ENCODE measurements at places on chromosomes 5 and 9.

GRCh38 chr5:45893309-45893708, 197.1 kb upstream of the HCN1 start:
- DNase-seq: no peak

GRCh38 chr5:56080375-56081052, 85.8 kb upstream of the IL6ST start:
- no peak for DNase-seq

DNA sequence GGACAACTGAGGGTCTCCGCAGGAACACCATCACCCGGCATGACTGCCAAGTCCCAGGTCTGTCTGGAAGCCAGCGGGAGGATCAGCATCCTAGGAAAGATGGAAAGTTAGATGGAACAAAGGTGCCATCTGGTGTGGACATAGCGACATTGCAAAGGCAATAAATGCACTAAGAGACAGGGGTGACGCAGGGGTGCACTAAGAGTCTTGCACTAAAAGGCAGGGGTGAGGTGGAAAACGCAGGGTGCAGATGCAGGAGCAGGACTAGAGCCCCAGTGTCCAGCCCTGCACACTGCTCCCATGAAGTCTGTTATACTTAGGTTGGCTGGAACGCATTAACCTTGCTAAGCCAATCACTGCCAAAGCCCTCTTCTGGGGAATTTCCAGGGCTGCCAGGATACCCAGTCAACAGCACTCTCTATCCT, 15.5 kb downstream of the ATOX1 start:
- no peak for DNase-seq

- no peak for DNase-seq
Measured at GRCh38 chr9:130451509-130452388, 7.0 kb downstream of the ASS1 start.

GRCh38 chr9:37566716-37567115, 9.5 kb downstream of the FBXO10 start:
- no peak for DNase-seq

DNA sequence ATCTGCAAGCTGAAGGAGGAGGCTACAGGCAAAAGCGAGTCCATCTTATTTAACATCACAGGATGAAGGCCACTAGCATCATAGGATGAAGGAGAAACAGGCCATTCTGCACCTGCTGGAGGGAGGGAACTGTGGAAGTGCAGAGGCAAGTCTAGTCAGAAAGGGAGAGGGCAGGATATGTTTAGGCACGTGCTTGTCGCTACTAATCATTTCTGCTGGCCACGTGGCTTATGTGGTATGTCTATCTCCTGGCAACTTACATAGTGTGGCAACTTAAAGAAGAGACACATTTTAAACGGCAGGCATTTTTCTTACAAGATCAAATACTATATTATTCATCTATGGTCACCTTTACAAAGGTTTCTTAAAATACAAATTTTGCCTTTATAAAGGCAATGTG, 74.0 kb downstream of the GNAQ start:
- no peak for DNase-seq

DNA sequence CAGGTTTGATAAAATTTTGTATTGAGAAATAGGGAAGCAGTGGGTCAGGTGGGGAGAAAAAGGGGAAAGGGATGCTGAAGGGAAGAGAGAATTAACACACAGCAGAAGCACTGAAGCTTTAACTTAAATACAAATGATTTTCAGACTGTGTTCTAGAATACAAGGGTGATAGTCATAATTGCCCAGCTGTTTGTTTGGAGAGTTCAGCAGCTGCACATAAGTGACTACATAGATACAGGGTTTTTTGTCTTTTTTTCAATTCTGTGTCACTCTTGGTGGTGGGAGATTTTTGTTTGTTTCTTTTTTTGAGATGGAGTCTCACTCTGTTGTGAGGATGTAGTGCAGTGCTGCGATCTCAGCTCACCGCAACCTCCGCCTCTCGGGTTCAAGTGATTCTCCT, 590.4 kb upstream of the SEMA6A start:
- DNase-seq: no peak

- no peak for DNase-seq
Measured at GRCh38 chr9:137428841-137429545, 5.8 kb downstream of the NOXA1 start.

GRCh38 chr9:130479587-130479986, 34.8 kb downstream of the ASS1 start:
- no peak for DNase-seq

GRCh38 chr5:57695179-57695578, 212.6 kb upstream of the ACTBL2 start:
- DNase-seq: no peak

GRCh38 chr9:21528123-21528808, 46.2 kb upstream of the IFNE start:
- no peak for DNase-seq

DNA sequence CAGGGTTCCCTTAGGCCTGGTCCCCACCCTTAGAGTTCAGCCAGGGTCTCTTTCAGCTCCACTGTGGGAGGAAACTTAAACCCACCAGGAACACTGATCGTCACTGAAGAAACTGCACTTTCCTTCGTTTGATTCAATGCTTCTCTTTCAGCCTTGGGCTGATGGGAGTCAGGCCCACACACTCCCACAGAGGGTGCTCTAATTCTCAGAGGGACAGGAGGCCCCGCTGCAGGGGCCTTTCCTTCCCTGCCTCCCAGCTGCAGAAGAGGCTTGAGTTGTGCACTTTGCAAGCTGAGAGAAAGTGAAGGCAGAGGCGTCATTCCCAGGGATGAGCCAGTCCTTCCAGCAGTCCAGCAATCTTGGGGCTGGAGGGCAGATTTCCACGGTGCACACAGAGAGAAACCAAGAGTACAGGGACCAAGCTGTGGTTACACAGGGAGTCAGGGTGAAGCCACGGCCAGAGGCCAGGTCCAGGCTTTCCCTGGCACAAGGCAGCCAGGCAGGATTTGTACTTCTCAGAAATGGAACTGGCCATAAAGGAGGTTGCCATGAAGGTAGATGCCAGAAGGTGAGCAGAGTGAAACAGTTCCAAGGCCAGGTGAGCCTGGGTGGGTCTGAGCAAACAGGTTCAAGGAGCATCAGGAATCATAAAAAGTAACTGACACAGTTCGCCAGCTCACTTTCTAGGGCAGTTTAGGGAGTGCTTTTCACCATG, 10.4 kb upstream of the GLIPR2 start:
- no peak for DNase-seq

- no peak for DNase-seq
Measured at GRCh38 chr5:14295610-14296009, 152.5 kb downstream of the TRIO start.

GRCh38 chr5:14097998-14098471, 45.1 kb upstream of the TRIO start:
- no peak for DNase-seq

GRCh38 chr9:83503866-83504265, 34.3 kb downstream of the FRMD3 start:
- DNase-seq: no peak

DNA sequence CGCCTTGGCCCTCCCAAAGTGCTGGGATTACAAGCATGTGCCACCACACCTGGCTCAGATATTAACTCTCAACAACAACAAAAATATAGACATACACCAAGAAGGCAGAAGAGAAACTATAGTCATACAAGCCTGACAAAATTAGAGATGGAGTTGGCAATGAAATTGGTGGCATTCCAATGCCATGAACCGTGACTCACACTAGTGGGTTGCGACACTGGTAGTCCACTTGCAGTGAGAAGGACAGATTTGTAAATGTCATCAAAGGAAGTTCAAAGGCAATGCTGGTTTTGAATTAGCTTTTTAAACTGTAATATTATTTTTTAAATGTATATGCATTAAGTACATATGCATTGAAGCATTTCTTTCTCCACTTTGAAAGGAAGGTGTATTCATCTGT, 8.5 kb upstream of the DNAJC25 start:
- no peak for DNase-seq

- DNase-seq: no peak
Measured at GRCh38 chr5:16229357-16229940, 49.9 kb upstream of the MARCHF11 start.

DNA sequence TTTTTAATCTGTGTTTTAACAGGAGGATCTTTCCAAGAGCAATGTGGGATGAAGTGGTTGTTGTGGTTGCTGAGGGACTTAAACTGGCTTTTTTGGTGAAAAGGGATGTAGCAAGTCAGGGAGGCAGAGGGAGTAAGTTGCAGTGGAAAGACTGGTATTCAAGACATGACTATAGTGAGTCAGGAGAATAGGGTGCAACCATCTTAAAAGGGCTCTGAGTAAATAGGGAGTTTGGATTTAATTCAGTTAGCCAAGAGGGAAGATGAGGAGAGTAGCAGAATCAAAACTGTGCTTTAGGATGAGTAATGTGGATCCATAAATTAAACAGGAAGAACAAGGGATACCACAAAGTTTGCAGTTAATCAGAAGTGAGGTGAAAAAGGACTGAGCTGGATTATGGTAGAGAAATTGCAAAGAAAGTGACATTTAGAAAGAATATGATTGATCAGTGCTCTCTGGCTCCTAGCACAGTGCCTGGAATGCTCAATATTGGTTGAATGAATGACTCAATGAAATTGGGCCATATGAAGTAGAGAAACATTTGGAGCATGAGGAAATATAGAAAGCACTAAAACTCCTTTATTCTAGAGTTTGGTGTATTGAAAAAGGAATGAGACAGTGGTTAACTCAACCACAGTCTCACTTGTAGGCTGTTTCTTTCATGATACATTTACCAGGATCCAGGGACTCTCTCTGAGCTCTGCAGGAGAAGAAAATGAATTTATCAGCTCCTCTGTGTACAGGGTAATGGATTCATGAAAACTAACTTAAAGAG, 5.1 kb downstream of the POLR3G start:
- no peak for DNase-seq

- DNase-seq: no peak
Measured at GRCh38 chr5:163943546-163943945, 438.1 kb downstream of the MAT2B start.

DNA sequence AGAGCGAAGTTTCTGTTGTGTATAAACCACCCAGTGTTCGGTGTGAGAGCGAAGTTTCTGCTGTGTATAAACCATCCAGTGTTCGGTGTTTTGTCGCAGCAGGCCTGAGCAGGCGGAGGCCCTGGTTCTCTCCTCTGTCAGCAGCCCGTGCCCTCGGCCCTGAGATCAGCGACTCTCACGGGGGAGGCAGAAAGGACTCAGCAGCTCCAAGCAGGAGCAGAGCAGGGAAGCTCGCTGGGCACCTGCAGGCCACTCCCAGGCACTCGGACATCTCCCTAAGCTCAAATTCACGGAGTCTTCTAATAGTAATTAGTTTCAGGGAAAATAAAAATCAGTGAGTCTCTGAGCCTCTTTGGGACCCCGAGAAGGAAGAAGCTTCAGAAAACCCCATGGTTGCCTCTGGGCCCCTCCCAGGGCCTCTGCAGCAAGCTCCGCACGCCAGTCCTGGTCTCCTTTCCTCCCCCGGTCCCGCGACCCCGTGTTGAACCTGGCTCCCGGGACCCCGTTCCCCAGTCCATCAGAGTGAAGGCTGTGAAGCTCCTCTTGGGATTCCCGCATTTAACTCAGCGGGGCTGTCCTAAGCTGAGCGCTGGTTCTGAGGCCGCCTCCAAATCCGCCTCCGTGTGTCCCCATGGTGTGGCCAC, 81.9 kb upstream of the ADAMTS2 start:
- no peak for DNase-seq

DNA sequence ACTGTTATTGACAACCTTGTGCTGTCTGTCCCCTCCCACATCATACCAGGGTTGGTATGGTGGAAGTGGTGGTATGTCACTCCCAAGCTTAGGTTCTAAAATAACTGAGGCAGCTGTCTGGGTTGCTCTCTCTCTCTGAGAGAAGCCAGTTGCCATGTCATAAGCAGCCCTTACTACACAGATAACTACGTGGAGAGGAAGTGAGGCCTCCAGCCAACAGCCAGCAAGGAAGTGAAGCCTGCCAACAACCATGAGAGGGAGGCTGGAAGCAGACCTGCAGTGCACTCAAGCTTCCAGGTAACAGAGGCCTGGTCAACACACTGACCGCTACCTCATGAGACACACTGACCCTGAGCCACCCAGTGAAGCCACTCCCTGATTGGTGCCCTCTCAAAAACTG, 18.6 kb downstream of the CTNNAL1 start:
- no peak for DNase-seq

GRCh38 chr5:81949462-81949861, 22.4 kb upstream of the ATG10 start:
- DNase-seq: no peak

GRCh38 chr9:87640385-87640795, 85.5 kb upstream of the CTSL start:
- DNase-seq: no peak

DNA sequence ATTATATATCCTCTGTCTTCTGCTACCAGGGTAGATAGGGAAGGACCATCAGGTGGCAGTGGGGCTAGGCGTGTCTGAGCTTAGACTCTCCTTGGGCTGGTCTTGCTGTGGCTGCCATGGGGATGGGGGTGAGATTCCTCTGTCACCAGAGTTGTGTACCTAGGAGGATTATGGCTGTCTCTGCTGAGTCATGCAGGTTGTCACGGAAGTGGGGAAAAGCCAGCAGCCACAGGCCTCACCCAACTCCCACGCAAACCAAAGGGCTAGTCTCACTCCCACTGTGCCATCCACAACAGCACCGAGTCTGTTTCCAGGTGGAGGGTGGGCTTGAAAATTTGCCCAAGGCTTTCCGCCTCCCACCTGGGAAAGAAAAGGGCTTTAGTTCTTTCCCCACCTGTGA, 476.1 kb downstream of the CYLC2 start:
- DNase-seq: no peak

DNA sequence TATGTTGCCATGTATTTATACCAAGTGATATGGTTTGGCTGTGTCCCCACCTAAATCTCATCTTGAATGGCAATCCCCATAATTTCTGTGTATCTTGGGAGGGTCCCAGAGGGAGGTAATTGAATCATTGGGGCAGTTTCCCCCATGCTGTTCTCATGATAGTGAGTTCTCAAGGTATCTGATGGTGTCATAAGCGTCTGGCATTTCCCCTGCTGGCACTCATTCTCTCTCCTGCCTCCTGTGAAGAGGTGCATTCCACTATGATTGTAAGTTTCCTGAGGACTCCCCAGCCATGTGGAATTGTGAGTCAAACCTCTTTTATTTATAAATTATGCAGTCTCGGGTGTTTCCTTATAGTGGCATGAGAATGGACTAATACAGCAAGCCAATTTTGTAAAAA, 140.8 kb upstream of the ADAMTSL1 start:
- no peak for DNase-seq

GRCh38 chr5:127506616-127507015, 10.8 kb upstream of the PRRC1 start:
- DNase-seq: no peak

- peak; percentile 44 for DNase-seq
Measured at GRCh38 chr9:4662108-4662988, at the start of gene PLPP6. TSS of gene PLPP6 (plus strand) at chr9:4662294. CDS start at chr9:4662376, 82 bp downstream.

- no peak for DNase-seq
Measured at GRCh38 chr5:176748967-176749935, 61.1 kb upstream of the UNC5A start.

- DNase-seq: no peak
Measured at GRCh38 chr5:4082966-4083564, 487.4 kb downstream of the IRX1 start.

- no peak for DNase-seq
Measured at GRCh38 chr5:117189784-117190183, 615.2 kb upstream of the SEMA6A start.
